GDM1 (cell line): ENCODE measurements at places on chromosomes 3 and 15.

DNA sequence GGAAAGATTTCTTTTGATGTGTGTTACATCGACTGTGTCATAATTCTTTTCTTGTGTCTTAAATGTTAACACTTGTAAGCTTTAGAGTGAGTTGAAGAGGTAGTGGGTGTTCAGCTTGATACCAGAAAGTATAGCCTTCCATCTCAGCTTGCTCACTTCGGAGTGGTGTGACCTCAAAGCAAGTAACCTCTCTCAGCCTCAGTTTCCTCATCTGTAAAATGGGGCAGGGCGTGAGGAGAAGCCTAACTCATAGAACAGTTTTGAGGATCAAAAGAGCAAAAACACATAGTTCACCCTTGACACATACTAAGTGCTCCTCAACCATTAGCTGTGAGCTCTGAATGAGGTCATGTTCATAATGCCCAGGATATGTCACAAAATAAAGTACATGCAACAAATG is 434.8 kb upstream of the PROK2 start:
- DNase-seq: no peak

GRCh38 chr3:55570271-55570711 is 83.2 kb upstream of the WNT5A start:
- no peak for DNase-seq

GRCh38 chr3:49785565-49786356 is 581 bp downstream of the IP6K1 start:
- no peak for DNase-seq

DNA sequence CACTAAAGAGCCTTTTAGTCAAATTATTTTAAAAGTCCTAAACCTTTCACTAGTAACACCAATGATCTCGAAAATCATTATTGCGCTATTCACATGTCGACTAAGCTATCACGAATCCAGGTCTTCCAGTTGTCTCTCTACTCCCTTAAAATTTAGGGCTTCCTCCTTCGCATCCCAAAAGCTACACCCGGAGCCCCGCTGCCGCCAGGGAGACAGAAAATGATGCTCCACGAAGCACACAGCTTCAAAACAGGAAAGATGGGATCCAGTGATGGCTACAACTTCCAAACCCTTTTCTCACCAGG is 253 bp downstream of the IFT80 start:
- DNase-seq: no peak

- DNase-seq: no peak
These were observed 947.3 kb downstream of the ROBO1 start for GRCh38 chr3:78820542-78820941.

DNA sequence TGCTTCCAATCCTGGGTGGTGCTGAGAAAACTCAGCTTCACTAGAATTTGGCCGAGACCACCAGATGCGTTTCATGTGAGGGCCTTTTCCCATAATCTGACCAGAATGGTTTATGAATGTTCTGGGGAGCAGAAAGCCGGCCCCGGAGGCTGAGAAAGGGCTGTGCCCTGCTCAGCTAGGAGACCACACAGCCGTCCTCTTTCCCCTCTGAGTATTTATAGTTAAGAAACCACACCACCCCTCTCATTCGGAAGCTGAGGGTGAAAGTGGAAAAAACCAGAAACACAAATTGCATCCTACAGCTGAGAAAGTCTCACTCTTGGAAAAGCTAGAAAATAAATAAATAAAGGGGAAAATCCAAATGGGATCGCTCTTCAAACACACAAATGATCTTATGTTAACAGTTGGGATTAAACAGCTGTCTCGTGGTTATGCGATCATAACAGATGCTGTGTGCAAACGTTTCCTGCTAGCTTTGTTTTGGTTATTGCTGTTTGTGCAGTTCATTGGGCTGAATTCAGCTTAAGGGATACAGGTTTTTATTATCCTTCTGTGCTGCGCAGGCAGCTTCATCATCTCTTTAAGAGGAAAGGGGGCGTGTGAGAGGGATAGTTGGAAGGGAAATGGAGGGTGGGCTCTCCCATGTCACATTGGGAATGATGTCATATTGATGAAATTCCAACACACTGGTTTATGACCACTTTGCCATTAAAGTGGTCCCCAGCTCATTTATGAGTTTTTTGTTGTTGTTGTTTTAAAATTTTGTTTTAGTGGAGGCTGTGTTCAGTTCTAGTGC is 1026.2 kb upstream of the NR2F2 start:
- no peak for DNase-seq

DNA sequence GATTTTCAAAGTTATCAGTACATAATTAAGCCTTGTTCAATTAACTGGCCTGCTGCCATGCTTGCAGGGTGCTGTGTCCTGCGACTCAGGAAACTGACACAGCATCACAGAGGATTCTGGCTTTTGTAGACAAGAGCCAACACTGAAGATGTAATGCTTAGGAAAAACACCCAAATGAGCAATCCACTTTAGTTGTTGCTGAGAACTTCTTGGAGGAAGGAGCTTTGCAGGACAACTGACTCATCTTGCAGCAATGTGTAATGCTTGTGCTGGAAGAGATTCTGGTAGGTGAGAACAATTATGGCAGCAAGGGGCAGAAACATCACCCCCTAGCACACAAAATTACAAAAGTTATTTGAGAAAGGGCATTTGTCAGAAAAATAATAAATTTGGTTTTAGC is 67.6 kb downstream of the NLGN1 start:
- no peak for DNase-seq

DNA sequence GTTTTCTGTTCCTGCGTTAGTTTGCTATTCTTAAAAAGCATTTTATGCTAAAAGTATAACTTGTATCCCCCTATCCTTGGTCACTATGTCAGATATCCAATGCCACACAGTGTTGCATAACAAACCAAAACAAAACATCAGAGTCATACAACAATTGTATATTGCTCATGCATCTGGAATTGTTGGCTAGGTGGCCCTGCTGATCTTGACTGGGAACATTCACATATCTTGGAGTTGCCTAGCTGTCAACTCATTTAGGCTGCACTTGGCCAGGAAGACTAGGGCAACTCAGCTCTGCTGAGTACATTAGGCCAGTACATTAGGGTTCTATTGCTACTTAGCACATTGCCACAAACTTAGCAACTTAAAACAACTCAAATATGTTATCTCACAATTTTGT is 706.5 kb upstream of the UBE2E2 start:
- no peak for DNase-seq

- DNase-seq: no peak
These were observed 42.6 kb downstream of the CHD2 start for GRCh38 chr15:92942706-92943105.

DNA sequence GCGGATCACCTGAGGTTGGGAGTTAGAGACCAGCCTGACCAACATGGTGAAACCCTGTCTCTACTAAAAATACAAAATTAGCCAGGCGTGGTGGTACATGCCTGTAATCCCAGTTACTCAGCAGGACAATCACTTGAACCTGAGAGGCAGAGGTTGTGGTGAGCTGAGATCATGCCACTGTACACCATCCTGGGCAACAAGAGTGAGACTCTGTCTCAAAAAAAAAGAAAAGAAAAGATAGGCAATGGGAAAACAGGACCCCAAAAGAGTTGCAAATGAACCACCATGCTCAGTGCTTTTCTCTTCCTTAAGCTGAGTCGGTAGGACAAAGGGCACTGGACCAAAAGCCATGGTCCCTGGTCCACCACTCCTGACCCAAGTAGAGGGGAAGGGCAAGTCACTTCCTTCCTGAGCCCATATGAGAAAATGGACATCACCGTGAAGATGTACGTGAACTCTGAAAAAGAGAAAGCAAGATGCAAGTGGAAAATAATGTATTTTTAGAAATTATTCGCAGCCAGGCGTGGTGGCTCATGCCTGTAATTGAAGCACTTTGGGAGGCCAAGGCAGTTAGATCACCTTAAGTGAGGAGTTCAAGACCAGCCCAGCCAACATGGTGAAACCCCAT is 2.6 kb downstream of the ITGB5 start:
- no peak for DNase-seq

DNA sequence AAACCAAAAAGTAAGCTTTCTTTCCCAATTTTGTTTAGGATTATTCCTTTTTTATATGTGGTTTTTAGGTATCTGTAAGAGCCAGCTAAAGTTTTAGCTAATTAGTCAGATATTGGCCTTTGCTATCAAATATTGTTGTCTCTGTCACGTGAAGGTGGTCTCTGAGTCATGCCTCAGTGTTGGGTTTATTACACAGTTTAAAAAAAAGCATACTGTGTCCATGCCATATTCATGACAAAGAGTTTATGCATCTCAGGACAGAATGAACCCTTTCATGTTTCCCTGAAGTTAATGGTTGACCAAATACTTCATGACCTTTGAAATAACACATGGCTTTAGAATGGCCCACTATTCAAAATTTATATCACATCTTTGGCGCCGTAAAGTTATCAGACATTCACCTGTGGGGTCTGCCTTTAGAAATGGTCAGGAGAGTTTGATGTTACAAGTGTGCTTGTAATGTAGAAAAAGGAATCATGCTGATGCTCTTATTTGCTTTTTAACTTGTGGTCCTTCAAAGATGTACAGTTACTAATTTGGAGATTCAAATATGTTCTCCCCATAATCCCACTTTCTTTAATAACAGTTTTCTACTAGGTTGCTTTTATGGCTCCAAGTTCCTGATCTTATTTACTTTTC is 101.5 kb downstream of the MYRIP start:
- no peak for DNase-seq

DNA sequence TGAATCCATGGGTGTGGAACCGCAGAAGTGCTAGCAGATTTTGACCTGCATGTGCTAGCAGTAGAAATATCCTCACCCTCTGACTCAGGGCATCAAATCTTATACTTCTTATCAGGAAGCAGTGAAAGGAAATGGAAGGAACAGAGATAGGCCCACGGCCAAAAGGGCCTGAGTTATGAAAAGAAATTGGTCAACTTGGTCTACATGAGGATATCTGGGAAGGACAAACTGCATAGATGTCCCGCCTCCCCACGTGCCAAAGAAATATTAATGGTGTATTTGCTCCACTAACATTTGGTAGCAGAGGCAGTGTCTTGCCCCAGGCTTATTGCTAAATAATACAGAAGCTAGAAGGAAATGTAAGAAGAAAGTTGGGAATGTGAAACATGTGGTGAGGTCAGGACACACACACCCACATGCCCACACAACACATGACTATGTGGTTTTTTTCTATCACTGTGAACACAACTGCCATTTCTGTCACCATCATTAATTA is 93.6 kb upstream of the COL8A1 start:
- no peak for DNase-seq

GRCh38 chr15:51106481-51106880 is 11.8 kb upstream of the TNFAIP8L3 start:
- DNase-seq: no peak

DNA sequence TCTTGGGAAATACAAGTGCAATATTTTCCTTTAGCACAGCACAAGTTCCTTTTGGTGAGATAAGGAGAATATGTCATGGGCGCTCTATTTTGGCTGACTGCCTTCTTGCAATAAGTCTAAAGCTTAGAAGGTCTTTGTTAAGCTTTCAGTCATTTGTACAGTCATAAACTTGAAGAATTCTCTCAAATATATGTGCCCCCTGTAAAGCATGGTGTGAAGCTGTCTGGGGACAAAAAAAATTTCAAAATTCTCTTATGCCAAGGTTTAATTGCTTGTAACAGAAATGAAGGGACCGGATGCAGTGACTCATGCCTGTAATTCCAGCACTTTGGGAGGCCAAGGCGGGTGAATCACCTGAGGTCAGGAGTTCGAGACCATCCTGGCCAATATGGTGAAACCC is 21.7 kb upstream of the ARID3B start:
- no peak for DNase-seq

DNA sequence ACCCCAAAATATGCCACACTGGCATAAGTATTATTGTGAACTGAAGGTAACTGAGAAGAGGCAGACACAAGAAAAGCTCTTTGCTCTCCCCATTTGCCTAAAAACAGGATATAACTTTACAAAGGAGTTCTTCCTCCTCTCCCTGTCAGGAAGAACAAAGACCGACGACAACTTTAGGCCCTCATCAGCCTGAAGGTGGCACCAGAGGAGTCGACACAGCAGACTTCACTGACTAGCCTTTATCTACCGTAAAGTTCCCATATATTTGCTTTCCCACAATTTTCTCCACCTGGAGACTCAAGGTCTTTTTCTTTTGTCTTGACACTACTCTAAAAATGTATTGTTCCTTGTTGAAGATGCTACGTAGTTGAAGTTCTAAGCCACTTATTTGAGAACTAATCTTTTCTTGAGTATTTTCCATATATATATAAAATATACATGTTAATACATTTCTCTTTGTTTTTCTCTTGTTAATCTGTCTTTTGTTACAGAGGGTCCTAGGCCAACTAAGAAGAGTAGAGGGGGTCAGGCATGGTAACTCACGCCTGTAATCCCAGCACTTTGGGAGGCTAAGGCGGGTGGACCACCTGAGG is 16.2 kb upstream of the XIRP1 start:
- DNase-seq: peak; percentile 64

- no peak for DNase-seq
These were observed 146.4 kb downstream of the IGF1R start for GRCh38 chr15:98794748-98795147.

- no peak for DNase-seq
These were observed 44.1 kb downstream of the CD86 start for GRCh38 chr3:122099255-122099654.

- DNase-seq: no peak
These were observed 20.3 kb downstream of the STIMATE start for GRCh38 chr3:52877085-52877484.

DNA sequence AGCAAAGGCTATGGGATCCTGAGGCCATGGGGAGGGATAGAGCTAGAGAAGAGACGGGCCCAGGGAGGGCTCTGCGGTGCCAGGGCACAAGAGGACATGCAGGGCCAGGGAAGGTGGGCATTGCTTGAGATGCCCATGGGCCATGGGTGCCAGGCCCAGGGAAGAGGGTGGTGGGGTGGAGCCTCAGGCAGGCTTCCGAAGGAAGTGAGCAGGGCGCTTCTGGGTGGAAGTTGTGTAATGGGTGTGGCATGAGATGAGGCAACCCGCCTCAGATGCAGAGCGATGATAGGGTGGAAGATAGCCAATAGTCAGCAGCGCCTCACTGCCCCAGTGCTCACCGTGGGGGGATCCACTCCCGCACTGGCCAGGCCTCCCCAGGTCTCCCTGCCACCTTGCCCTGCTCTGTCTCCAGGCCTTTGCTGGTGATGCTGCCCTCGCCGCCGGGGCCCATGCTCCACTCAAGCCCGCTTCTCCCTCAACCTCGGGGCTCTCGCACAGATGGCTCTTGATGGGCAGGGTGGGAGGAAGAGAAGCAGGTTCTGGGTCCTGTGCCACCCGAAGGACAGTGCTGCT is 51.4 kb downstream of the DNAJB8 start:
- no peak for DNase-seq

DNA sequence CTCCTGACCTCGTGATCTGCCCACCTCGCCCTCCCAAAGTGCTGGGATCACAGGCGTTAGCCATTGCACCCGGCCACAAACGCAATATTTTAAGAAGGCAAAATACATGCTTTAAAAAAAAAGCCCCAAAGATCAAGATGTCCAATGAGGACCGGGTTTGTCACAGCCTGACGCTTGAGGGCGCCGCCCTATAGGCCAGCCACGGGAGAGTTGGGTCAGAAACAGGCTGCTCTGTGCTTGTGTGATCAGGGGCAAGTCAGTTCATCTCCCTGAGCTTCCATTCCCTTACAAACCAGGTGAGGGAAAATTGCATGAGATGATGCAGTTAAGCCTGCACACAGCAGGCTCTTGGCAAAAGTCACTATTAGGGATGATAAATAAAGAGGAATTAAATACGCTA is 23.9 kb downstream of the FAM174B start:
- DNase-seq: no peak
